ENCODE measurements at places on chromosomes 6 and 20. TPM values are rescaled to one million over a fixed set of nuclear protein-coding genes. Genes with fewer than 3 reads are reported as not detected.

The FRS3 gene
- 2.8 TPM for total RNA-seq

The FAM83C gene
- not detected for total RNA-seq

The TTK gene
- total RNA-seq: 38.5 TPM

The CNKSR3 gene
- total RNA-seq: 10.8 TPM

The TMEM244 gene
- not detected for total RNA-seq

The SIRPB1 gene
- total RNA-seq: 1.2 TPM

The MUC22 gene
- total RNA-seq: not detected

The TINAG gene
- not detected for total RNA-seq

The DDX43 gene
- 0.33 TPM for total RNA-seq

The SLC16A10 gene
- not detected for total RNA-seq

The DIDO1 gene
- 47.1 TPM for total RNA-seq

The MAD2L1BP gene
- total RNA-seq: 30.4 TPM

The GRM1 gene
- under 0.01 TPM for total RNA-seq

The PSORS1C2 gene
- not detected for total RNA-seq

The SLC17A1 gene
- total RNA-seq: not detected

The HLA-DMB gene
- total RNA-seq: 0.50 TPM

The ZNF318 gene
- total RNA-seq: 9.1 TPM

The GINS1 gene
- total RNA-seq: 9.6 TPM

The ME1 gene
- total RNA-seq: 26.0 TPM

The CST2 gene
- not detected for total RNA-seq

The STX7 gene
- total RNA-seq: 39.7 TPM

The SOX18 gene
- total RNA-seq: 0.29 TPM

The ZSCAN16 gene
- 2.0 TPM for total RNA-seq

The SLPI gene
- not detected for total RNA-seq

The ACAT2 gene
- total RNA-seq: 76.8 TPM

The IL20RA gene
- total RNA-seq: 0.33 TPM

The TUBB2B gene
- total RNA-seq: 4.1 TPM

The ALDH8A1 gene
- 0.33 TPM for total RNA-seq

Measured in smooth muscle cell of trachea (primary cell).